ENCODE measurements at places on chromosomes 12 and 14.

DNA sequence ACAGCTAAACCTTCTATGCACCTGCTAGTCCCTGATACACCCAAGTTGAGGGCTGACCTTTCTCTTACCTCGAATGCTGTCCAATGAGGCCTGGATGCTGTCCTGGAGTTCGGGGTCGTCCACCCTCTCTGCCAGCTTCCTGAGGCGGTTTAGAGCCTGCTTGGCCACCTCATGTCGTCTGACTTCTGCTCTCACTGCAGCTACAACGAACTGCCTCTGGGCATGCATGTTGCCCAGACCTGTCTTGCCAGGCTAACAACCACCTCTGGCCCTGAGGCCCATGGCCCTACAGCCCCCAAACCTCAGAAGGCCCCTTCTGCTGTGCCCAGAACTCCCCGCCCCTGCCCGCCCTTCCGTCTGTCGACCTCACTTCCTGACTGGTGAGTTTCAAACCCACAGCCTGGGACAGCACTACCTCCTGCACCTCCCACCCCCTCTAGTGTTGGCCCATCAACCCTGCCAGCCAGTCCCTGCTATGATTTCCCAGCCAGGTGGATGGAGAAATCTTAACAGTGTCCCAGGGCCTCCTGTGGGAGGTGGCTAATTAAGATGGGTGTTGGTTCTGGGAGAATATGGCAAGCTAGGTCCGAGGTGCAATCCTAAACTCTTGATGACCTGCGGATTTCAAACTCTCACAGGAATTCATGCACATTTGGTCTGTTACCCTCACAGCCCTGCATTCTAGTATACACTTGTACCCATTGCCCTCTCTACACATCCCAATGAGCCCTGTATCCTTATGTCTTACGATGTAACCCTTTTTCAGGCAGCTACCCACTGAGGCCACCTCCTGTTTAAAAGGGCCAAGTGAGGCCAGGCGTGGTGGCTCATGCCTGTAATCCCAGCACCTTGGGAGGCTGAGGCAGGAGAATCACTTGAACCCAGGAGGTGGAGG lies 2.7 kb upstream of the TSPAN31 start:
- DNase-seq: peak; percentile 76

DNA sequence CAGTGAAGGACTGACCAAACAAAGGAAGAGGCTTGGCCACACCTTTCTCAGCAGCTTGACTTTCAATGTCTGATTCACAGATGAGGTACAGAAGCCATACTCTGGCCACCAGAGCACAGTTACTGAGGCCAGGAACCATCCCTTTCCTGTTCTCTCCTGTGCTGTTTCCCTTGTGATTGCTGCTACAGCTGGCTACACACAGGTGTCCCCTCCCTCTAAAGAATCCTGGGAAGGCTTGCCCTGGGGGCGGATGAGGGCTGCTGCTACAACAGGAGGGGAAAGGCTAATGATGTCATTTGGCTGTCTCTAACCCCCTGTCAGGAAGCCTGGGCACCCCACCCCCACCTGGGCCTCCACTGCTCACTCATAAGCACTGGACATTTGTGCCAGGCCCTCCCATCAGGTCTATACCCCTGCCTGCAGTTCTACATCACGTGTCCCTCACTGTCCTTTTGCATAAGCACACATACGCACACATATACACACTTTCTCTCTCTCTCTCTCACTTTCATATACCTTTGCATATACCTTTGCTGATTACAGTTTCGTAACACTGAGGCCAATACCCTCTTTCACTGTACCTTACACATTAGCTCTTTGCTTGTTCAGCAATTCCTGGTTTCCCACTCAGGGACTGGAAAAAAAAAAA lies 41.4 kb downstream of the PRPF40B start:
- DNase-seq: peak; percentile 40

- no peak for DNase-seq
Measured at GRCh38 chr12:119274636-119275065, 59.9 kb upstream of the CCDC60 start.

- DNase-seq: peak; percentile 41
Measured at GRCh38 chr12:117857632-117858612, 110.9 kb downstream of the KSR2 start.

DNA sequence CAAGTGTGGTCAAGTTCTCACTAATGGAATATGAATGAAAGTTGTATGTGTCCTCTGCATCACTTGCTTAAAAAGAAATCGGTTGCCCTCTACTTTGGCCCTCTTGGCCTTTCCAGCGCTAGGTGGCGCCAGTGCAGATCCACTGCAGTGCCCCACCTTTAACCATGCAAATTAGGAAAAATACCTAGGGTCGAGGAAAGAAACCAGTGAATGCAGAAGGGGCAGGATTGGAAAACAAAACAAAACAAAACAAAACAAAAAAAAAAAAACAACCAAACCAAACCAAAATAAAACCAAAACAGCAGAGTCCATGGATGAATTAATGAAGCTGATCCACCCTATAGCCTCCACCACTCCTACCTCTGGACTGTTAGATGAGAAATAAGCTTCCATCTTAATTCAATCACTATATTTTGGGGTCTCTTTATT lies 12.9 kb upstream of the NEMF start:
- DNase-seq: no peak

- DNase-seq: no peak
Measured at GRCh38 chr12:66726556-66726955, 47.7 kb upstream of the GRIP1 start.

DNA sequence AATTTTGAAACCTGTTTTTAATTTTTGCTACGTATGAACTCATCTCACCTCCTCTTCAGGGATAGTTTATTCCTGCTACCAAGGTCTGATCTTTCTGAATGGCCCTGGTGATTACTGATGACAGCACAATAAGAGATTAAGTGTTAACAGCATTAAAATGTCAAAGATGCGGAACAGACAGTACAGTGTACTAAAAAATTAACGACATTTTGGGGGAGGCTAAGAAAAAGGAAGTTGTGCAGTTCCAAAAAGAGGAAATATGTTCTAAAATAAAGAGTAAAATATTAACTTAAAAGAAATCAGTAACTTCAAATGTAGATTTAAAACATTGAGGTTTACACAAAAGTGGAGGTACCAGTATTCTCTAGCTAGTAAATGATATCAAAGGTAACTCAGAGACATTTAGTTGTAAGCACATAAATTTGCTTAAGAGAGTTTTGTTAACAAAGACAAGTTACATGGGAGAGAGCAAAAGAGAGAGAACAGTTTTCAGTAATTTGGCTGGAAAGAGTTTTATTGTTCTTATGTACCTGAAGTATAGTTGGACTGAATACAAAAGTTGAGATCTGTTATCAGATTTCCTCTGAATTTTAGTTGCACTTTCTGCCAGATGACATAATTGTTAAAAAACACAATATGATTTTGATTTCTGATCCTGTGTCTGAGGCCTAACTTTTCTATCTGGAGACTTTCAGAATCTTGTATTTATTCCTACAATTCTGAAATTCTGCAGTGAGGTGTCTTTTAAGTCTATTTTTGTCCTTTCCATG lies 4.2 kb upstream of the CLECL1 start:
- no peak for DNase-seq

- DNase-seq: no peak
Measured at GRCh38 chr12:63238892-63239291, 87.9 kb upstream of the AVPR1A start.

DNA sequence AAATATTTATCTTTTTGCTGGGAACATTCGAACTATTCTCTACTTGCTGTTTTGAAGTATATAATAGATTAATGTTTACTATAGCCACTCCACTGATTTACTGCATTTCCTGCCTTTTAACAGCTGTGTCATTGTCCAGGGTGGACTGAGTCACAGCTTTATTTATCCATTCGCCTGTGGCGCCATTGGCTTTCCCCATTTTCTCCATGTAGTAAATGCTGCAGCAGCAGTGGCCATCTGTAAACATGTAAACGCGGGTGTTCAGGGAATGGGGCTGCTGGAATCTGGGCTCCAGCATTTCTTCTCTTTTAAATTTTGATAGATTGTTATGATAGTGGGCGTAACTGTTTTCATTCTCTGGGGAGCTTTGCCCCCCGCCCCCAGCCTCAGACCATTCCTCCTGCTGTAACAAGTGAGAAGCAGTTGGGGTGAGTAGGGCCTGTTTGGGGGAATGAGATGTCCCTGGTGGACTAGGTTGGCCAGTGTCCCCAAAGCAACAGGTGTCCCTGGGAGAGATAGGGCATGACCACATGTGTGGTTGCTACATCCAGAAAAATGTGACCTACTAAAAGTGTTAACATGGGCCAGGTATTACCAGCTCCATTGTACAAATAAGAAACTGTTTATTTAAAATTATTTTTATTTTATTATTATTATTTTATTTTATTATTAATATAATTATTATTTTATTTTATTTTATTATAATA lies 32.9 kb downstream of the RIN3 start:
- DNase-seq: no peak
